ENCODE measurements at places on chromosomes 3 and 15. TPM values are rescaled to one million over a fixed set of nuclear protein-coding genes. Genes with fewer than 3 reads are reported as not detected.

- no peak for DNase-seq
Observed at GRCh38 chr3:126197854-126198584, 17.6 kb upstream of the ALDH1L1 start.

DNA sequence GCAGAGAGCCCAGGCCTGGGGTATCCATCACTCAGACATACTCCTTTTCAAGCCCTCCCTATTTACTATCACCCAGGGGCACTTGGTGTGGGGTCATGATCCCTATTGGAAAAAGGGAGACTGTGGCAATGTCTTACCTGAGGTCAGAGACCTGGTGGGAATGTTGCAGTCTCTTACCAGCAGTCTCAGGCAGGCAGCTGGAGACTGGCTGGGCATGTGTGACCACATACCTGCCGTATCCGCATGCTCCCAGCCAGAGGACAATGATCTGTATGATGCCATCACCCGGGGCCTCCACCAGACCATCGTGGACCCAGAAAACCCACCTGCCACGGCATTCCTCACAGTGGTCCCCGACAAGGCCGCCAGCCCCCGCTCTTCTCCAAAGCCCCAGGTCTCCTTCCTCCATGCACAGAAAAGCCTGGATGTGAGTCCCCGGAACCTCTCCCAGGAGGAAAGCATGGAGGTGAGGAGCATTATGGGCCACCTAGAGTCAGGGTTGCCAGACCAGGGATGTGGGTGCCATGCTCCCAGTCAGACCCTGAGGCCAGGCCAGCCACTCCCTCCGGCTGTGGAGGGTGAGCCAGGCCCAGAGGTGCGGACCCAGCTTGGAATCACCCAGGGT is 5.9 kb downstream of the SH2D7 start:
- no peak for DNase-seq

The TADA3 gene
- 88.3 TPM for polyA plus RNA-seq

DNA sequence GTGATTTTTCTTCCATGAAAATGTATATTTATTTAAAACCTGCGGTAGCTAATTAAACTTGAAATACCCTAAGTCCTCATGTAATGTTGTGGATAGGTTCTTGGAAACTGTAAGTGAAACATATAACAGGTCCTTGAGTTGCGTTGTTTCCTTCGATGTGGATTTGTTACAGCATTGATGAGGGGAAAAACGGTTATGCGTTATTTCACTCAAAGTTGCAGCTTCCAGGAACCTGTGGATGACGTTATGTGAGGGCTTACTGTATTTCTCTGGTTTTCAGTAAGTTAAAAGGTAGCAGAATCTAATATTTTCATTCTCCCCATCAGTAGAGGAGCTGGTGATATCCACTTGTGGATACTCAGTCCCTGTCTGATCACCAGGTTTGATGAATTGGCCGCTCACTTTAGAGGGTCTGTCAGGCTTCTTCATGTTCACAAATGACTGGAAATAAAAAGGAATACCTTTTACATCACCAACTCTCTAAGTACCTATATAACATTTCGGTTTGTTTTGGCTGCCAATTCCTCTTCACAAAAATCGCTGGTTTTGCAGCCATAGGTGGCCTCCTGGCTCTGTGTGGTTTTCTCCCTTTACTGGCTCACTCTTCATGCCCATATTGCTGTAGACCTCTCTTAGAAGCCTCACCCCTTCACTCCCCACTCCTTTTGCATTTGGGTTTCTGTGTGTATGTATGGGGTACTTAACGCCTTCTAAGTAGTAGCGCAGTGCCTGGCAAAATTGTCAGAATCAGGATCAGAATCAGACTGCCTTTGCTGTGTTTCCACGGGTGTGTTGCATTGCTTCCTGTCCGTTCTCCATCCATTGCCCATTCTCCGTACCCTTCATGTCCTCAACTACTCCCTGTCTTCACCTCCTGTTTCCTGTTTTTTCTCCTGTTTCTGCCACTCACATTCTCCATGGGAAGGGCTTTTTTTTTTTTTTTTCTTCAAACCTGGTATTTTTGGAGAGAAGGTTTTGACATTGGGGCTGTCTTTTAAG is 112.6 kb downstream of the FNDC3B start:
- DNase-seq = no peak

The CEP19 gene
- 11.2 TPM for polyA plus RNA-seq

- no peak for DNase-seq
Observed at GRCh38 chr15:40771242-40771641, 1.5 kb downstream of the C15orf62 start.

The TRH gene
- 23.6 TPM for polyA plus RNA-seq

All from spinal cord (tissue), 10 donors.